ENCODE measurements at places on chromosomes 1 and 21.

- no peak overlapping the region for H3K4me3 ChIP-seq
- H3K36me3 ChIP-seq, result no peaks in the 10 kb centered on the region
- H3K4me1 ChIP-seq, result peaks cover 10% of the 10 kb centered on the region
- no peaks in the 10 kb centered on the region for H3K27me3 ChIP-seq
Measured at GRCh38 chr21:34112316-34113033, 39.1 kb downstream of the MRPS6 start.

- no peak within 1 kb of the TSS for H3K27ac ChIP-seq
- H3K36me3 ChIP-seq, result no peaks in the 10 kb centered on the region
- H3K27me3 ChIP-seq, result peaks cover 6% of the 10 kb centered on the region
- no peak for DNase-seq
Measured at GRCh38 chr1:21811875-21812305, at the start of gene LDLRAD2. Gene LDLRAD2, plus strand, starts transcription at chr1:21812265. Its CDS starts 187 bp downstream, at chr1:21812452.

DNA sequence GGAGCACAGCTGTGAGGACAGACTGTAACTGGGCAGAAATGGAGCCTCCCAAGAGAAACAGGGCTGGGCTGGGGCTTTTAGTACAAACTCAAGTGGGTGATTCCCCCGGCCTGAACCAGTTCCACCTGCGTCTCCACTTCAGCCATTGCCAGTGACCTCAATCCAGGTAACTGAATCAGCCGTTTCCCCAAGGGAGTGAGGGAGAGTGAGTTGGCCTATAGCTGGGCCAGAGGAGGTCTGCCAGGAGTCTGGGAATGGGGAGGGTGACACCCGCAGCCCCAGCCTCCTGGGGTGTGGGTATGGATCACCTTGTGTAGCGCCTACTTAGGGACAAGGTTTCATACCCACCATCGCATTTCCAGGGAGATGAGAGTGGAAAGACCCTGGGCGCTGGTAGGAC is 8.5 kb downstream of the SLC26A9 start:
- peaks cover 7% of the 10 kb centered on the region for H3K27me3 ChIP-seq
- no peak for DNase-seq
- H3K4me1 ChIP-seq, result no peaks in the 10 kb centered on the region
- no peak overlapping the region for H3K27ac ChIP-seq
- H3K36me3 ChIP-seq, result no peaks in the 10 kb centered on the region

DNA sequence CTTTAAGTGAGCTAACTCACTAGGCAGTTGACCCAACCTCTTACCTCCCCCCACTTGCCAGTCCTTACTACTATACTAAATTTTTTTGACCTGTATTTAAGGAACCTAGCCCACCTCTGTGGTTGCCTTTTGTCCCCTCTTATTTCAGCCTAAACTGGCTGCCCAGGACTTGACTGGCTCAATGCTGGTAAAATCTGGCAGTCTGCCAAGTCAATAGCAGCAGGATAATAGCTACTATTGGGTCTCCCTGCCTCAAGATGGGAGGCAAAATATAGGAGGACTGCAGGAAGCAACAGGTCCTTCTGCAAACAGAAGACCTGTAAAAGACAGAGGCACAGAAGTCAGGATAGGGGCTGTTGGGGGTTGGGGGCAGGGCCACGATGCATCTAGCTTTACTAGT is 144.2 kb upstream of the POGK start:
- no peaks in the 10 kb centered on the region for H3K4me1 ChIP-seq
- no peak for DNase-seq
- H3K27ac ChIP-seq, result no peak overlapping the region
- no peaks in the 10 kb centered on the region for H3K36me3 ChIP-seq
- H3K27me3 ChIP-seq, result no peaks in the 10 kb centered on the region

- DNase-seq, result no peak
- no peaks in the 10 kb centered on the region for H3K27me3 ChIP-seq
- peaks cover 10% of the 10 kb centered on the region for H3K4me1 ChIP-seq
- no peak overlapping the region for H3K27ac ChIP-seq
- no peak overlapping the region for H3K4me3 ChIP-seq
- no peaks in the 10 kb centered on the region for H3K36me3 ChIP-seq
Measured at GRCh38 chr1:214515544-214516433, 35.6 kb downstream of the PTPN14 start.

DNA sequence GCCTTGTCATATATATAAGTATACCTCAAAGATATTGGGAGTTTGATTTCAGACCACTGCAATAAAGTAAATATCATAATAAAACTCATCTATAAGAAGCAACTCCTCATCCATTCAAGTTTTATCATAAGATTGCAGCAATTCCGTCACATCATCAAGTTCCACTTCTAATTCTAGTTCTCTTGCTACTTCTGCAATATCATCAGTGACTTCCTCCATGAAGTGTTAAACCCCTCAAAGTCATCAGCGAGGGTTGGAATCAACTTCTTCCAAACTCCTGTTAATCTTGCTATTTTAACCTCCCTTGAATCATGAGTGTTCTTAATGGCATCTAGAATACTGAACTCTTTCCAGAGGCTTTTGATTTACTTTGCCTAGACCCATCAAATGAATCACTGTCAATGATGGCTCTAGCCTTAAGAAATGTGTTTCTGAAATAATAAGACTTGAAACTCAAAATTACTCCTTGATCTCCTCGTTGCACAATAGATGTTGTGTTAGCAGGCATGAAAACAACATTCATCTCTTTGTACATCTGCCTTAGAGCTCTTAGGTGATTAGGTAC is 88.3 kb downstream of the RPE65 start:
- H3K27me3 ChIP-seq, result no peaks in the 10 kb centered on the region
- H3K4me1 ChIP-seq, result no peaks in the 10 kb centered on the region
- H3K4me3 ChIP-seq, result no peak overlapping the region
- H3K27ac ChIP-seq, result no peak overlapping the region
- H3K36me3 ChIP-seq, result no peaks in the 10 kb centered on the region
- DNase-seq, result no peak

DNA sequence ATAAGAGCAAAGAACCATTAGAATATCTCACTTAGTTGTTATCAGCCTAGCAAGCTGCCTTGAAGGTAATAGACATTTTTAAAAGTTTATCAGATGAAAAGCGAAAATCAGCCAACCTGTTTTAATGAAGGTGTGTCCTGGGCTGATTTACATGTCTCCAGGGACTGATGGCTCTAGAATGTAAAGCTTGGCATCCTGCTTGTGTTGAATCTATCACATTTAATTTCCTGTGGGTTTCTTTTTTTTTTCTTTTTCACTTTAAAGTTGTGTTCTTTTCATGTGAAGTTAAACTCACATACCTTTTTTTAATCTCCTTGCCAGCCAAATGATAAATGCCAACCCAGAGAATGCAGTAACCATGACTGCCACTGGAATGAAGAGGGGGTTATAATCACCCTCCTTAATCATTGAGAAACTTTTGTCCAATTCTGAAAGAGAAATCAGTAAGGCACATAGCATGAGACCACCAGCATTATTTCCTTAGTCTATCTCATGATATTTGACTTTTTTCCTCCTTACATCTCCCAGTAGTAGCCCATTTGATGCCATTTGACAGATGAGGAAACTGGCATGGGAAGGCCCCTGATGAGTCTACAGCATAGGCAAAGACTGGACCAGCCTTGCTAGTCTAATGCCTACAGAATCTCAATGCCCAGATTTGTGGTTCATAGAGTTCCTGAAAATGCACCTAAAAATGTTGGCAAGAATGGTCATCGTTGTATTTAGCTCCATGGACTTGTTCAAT is 10.0 kb downstream of the SELL start:
- H3K27me3 ChIP-seq, result no peaks in the 10 kb centered on the region
- peaks cover 100% of the 10 kb centered on the region for H3K4me1 ChIP-seq
- DNase-seq, result no peak
- peaks cover 38% of the 10 kb centered on the region for H3K36me3 ChIP-seq

DNA sequence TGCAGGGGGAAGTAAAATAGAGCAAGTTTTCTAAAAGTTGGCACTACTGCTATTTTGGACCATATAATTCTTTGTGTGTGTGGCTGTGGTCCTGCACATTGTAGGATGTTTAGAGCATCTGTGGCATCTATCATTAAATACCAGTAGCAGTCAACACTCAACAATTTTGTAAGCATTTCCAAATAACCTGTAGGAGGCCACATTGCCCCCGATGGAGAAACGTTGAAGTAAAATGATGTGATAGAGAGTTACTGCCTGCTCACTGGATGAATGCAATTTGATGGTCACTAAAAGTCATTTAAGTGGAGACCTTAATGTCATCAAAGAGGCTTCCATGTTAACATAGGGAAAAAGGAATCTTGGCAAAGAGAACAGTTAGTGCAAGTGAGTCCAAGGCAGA is 560.8 kb downstream of the NEGR1 start:
- H3K4me1 ChIP-seq, result no peaks in the 10 kb centered on the region
- no peak overlapping the region for H3K27ac ChIP-seq
- H3K4me3 ChIP-seq, result no peak overlapping the region
- no peaks in the 10 kb centered on the region for H3K27me3 ChIP-seq
- H3K36me3 ChIP-seq, result no peaks in the 10 kb centered on the region

DNA sequence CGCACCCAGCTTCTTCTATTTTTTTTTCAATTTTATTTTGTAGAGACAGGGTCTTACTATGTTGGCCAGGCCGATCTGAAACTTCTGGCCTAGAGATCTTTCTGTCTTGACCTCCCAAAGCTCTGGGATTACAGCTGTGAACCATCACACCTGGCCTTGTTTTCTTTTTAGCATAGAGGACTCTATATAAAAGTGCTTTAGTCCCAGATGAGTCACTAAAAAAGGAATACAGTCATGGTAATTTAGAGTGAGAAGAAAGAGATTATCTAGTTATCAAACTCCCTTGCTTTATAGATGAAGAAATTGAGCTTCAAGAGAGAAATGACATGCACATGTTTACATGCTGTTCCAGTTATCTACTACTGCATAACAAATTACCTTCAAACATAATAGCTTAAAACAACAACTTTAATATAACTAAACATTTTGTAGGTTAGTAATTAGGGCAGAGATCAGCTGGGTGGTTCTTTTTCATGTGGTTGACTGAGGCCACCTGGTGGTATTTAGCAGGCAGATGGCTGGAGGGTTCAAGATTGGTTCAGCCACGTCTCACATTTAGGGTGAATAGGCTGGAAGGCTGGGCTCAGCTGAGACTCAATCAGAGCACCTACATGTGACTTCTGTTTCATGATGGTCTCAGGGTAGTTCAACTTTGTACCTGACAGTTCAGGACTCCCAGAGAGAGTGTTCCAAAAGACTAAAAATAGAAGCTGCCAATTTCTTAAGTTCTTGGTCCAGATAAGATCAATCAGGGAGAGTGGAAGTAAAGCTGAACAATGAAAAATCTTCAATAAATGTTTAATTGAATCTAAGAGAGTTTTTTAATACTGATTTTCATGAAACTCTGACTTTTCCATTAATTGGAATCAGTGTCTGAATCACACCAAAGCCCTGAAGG is 16.9 kb upstream of the MTF2 start:
- H3K36me3 ChIP-seq, result no peaks in the 10 kb centered on the region
- DNase-seq, result peak; percentile 9
- H3K27me3 ChIP-seq, result no peaks in the 10 kb centered on the region
- H3K4me1 ChIP-seq, result no peaks in the 10 kb centered on the region

DNA sequence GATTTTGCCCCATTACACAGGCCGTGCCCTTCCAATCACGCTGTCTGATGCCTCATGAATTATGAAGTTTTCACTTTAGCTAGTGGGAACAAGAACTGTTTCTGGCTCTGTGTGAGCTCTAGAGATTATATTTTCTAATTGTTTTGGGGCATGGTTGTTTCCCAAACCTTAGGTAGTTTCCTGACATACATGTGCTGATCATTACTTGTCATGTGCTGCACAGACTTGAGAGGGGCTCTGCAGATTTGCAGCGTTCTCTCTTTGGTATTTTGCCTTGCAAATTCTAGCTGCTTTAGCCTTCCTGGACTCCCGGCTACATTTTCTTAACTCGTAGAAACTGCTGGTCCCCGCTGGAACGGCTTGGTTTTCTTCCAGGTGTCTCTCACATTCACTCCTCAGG is 142.1 kb upstream of the IVNS1ABP start:
- no peaks in the 10 kb centered on the region for H3K4me1 ChIP-seq
- H3K27me3 ChIP-seq, result no peaks in the 10 kb centered on the region
- no peak for DNase-seq
- H3K36me3 ChIP-seq, result no peaks in the 10 kb centered on the region
- H3K4me3 ChIP-seq, result no peak overlapping the region
- H3K27ac ChIP-seq, result no peak overlapping the region

DNA sequence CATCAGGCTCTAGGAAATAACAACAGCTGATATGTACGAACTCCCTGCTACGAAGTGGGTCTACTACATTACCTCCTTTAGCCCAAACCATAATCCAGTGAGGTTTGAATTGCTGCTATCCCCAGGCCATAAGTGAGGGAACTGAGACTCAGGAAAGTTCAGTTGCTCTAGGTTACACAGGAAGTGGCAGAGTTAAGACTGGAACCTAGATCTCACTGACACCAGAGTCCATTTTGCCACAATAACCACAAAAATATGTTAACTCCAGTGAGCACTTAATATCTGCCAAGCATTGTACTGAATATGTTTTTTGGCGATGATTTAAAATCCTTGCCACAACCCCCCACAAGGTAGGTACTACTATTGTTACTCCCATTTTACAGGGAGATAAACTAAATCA is 8.9 kb upstream of the TADA1 start:
- H3K4me3 ChIP-seq, result no peak overlapping the region
- H3K36me3 ChIP-seq, result no peaks in the 10 kb centered on the region
- peaks cover 11% of the 10 kb centered on the region for H3K4me1 ChIP-seq
- peaks cover 17% of the 10 kb centered on the region for H3K27me3 ChIP-seq
- no peak for DNase-seq
- no peak overlapping the region for H3K27ac ChIP-seq

DNA sequence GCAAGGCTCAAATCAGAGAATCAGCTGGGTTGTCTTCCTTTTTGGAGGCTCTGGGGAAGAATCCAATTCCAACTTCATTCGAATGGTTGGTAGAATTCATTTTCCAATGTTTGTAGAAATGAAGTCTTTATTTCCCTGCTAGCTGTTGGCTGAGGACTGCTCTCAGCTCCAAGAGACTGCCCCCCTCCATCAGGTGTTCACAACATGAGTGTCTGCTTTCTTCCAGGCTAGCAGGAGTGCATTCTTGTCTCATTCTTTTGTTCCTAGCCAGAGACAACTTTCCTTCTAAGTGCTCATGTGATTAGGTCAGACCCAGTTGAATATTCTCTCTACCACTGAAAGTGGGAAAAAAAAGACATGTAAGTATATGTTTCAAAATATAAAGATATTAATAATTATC is 95.2 kb downstream of the HLX start:
- no peak for DNase-seq
- H3K4me3 ChIP-seq, result no peak overlapping the region
- H3K27me3 ChIP-seq, result no peaks in the 10 kb centered on the region

All from CD8-positive, alpha-beta memory T cell (primary cell).